Stimulated activated CD4-positive, alpha-beta T cell treated with anti-CD3 and anti-CD28 coated beads, Interleukin-1b, Interleukin-23, amount 100 ng/mL, for 1 hour (primary cell): ENCODE measurements at places on chromosomes 3 and 15.

GRCh38 chr15:63601026-63601703 lies 4.0 kb downstream of the FBXL22 start:
- peak; percentile 32 for DNase-seq

GRCh38 chr15:66842710-66843441 lies 140.8 kb downstream of the SMAD6 start:
- DNase-seq = no peak

GRCh38 chr3:197031315-197032285 lies 2.0 kb upstream of the MELTF start:
- DNase-seq = no peak

DNA sequence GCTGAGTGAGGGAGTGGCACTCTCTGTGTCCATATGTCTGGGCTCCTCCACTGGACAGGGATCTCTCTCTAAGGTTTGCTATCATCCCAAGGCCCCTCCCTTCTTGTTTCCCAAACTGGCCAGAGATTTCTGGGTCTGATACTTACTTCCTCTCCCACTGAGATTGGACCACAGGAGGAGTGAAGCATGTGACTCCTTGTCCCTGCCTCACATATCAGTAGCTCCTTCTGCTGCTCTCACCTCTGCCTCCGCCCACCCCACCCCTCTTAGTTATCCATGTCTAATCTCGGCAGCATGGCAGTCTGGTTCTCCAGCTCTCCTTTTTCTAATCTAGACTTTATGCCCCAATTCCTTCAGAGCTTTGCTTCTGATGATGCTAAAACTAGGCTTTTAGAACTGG lies 223.1 kb downstream of the RPLP1 start:
- DNase-seq = no peak

GRCh38 chr3:186413615-186414415 lies 51.8 kb upstream of the DGKG start:
- DNase-seq = no peak

DNA sequence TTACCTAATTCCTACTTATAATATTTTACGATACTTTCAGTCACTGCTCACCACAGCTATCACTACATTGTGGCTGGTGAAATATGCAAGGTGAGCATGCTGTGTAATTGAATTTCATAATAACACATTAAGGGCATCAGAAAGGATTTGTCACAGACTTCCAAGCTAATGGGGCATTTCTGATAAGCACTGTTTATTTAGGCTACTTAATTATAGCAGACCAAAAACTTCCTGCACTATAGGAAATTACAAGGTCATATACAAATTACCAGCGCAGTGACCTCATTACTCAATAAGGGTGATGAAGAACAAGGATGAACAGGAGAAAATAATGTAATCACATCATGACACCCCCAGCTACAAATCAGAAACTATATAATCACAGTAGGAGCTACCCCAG lies 88.6 kb upstream of the FAM3D start:
- no peak for DNase-seq

- no peak for DNase-seq
These were observed 145.3 kb downstream of the NR1I2 start for GRCh38 chr3:119927190-119927589.

- no peak for DNase-seq
These were observed 11.1 kb upstream of the THUMPD3 start for GRCh38 chr3:9351709-9352126.

- DNase-seq = no peak
These were observed 228.8 kb upstream of the PPP2R3A start for GRCh38 chr3:135736740-135737139.

DNA sequence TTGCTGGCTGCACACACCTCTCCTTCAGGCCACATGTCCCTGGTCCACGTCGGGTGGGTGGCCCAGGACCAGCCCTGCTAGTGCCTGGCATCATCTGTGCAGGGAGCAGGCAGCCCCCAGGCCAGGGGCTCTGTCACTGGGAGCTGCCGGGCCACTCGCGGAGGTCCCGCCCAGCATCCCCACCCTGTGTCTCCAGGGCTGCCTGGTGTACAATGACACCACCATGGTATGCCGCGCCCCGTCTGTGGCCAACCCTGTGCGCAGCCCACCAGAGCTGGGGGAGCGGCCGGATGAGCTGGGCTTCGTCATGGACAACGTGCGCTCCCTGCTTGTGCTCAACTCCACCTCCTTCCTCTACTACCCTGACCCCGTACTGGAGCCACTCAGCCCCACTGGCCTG lies 34.3 kb downstream of the PLXNA1 start:
- no peak for DNase-seq

DNA sequence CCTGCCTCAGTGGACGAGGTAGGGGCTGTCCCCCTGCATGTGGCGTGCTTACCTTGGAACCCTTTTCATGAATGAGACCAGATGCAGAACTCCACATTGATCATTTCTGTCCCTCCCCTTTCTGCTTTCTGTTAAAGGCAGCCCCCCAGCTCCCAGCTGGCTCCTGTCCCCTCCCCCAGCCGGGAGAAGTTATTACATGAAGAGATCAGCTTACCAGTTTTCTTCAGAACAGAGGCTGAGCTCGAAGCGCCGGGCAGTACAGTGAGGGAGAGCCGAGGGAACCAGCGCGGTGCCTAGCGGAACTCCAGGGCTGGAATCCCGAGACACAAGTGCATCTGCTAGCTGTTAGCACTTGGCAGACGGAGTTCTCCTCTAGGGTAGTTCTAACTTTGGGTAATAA lies 263.3 kb upstream of the NR2E3 start:
- DNase-seq = no peak

- DNase-seq = no peak
These were observed 17.7 kb downstream of the STAG1 start for GRCh38 chr3:136734382-136735070.
